Activated T-cell treated with anti-CD3 and anti-CD28 coated beads for 24 hours (primary cell): ENCODE measurements at places on chromosomes 16 and 17.

DNA sequence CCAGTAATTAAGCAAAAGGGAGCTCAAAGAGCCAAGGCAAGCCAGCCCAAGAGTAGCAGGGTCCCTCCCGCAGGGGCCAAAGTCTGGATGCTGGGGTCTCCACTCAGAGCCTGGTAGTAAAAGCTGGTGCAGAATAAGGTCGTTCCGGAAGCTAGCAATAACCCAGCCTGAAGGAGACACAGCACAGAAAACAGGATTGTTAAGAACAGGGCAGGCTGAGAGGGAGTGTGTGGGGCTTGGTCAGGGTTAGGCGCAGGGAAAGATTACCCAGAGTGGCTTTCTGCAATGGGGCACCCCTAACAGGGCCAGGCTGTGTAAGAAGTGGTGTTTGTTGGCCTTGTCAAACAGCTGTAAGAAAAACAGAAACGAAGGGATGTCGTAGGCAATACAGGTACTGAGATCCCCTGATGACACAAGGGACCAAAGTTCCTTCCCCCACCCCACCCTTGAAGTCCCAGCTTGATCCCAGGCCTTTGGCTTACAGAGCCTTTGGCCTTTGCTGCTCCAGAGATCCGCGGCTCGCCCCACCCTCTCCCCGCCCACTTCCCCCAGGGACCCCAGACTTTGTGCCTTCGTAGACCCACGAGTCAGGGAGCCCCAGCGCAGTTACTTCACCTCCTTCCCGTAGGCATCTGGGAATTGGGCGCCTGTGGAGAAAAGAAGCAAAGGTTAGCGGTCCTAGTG lies 712 bp downstream of the TMEM256 start:
- no peak for DNase-seq

GRCh38 chr16:84885342-84885910 lies 65.6 kb downstream of the CRISPLD2 start:
- DNase-seq = no peak

DNA sequence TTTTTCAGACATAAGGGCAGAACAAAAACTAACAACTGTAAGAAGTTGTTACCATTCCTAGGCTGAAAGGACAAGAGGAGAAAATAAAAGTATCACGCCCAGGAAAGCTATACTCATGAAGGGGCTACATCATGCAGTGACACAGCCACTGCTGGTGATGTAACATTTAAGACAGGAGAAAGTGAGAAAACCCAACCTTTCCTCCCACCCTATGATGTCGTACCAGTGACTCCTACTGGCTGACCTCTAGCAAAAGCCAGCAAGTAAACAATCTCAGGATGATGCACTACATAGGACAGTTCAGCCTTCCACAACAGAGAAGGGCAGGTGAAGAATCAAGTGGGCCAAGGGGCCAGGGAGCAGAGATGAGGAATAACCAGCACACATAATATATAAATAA lies 14.0 kb upstream of the OR1E2 start:
- DNase-seq = no peak

GRCh38 chr16:83946154-83946780 lies 6.8 kb upstream of the OSGIN1 start:
- no peak for DNase-seq

GRCh38 chr17:8056232-8056975 lies 17.5 kb downstream of the ALOX15B start:
- peak; percentile 30 for DNase-seq
